ENCODE measurements at places on chromosomes 12 and 14.

DNA sequence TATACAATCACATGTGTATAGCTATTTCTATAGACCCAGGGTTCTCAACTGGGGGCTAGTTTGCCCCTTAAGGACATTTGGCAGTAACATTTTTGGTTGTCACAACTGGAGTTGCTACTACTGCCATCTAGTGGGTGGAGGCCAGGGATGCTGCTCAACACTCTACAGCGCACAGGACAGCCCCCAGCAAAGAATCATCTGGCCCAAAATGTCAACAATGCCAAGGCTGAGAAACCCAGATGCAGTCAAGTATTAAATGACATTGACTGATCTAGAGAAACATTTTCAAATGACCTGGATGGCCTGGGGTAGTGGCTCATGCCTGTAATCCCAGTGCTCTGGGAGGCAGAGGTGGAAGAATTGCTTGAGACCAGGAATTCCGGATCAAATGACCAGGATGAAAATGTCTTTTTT is 5.8 kb downstream of the WSB2 start:
- no peak for DNase-seq

DNA sequence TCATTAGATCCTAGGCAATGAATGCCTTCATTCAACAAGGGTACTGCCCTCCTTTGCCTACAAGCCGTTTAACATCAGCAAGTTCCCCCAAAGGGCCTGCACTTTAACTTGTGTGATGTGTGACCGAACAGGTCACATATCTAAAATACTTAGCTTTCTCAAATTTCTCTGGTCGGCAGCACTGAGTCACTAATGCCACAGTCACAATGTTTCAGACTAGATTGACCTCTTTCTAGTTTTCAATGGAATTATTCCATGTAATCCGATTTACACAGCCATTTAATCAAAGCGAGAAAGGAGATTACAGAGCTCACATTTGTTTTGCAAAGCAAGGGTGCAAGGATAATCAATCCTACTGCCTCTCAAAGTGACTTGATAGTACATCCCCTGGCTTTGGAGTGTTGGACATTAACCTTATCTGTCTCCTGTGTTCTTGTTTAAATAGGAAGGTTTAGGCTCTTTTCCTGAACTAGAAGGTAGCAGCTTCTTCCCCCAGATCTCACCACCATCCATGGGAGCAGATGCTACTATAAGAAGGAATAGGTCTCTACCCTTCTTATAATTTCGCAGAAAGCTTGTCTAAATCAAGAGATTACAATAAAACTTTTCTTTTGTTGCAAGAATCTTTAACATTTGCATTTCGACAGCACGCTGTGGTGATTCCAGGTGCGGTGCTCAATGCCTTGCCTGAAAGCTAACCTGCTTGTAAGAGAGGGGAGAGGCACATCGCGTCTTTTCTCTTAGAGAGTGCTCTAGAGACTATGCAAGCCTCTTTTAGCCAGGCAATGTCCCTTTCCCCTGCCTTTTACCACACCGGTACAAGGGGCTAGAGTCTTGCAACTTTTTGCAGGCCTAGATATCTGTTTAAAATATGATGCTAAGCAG is 1.8 kb downstream of the KITLG start:
- DNase-seq = no peak

- no peak for DNase-seq
These were observed 36.7 kb upstream of the FERMT2 start for GRCh38 chr14:52987514-52987913.

DNA sequence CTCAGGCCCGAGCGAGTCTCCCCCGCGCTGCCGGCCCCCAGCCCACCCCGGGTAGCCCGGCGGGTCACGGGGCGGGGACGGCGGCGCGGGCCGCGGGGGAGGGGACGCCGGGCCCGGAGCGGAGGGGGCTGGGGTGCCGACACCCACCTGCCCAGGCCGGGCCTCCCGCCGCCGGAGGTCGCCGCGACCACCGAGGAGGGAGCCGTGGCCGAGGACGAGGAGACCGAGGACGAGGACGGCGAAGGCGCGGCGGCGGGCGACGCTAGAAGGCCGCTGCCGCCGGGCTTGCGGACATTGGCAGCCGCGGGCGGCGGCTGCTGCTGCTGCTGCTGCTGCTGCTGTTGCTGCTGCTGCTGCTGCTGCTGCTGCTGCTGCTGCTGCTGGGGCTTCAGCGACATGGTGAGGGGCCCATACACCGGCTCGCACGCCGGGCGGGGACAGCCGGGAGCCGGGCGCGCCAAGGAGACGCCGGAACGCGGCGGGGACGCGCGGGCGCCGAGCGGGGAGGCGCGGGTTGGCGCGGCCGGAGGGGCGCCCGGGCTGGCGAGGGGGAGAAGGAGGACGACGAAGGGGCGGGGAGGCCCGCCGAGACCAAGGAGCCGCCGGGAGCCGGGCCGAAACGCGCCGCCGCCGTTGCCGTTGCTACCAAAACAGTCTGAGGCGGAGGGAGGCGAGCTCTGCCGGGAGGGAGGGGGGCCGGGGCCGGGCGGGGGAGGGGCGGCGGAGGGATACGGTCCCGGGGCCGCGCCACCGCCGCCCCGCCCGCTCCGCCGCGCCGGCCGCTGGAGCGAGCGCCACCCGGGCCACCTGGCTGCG is at the start of gene ATXN2:
Gene ATXN2 (minus strand): TSS at position 679 of the 816 bp plus-strand sequence. CDS start 281 bp downstream, at position 398.
- DNase-seq = peak; percentile 77

DNA sequence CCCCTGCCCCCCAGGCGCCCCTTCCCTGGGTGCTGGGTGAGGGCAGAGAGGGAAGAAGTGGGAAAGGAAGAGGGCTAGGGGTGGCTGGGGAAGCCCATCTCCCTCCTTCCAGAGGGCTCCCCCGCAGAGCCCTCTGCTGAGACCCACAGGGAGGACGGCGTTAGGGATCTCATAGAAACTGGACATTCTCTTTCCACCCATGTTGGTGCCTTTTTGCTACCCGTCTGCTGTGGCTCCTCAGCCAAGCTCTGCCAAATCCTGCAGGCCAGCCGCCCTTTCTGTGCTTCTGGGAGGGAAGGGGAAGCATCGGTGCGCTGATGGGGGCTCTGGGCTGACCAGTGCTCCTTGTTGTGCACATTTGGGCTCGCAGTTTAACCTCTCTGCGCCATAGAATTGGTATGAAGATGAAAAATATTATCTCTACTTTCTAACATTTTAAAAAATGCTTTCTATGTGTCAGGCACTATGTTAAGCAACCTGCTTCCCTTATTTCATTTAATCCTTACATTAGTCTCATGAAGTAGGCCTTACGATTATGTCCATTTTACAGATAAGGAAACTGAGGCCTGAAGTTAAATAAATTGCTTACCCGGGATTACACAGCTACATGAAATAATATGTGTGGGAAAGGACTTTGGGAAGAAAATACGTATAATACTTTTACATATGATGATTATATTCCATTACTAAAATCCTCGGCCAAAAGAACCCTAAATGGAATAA is 981 bp downstream of the SLC48A1 start:
- DNase-seq = no peak

GRCh38 chr14:71403656-71404055 is 496.4 kb downstream of the PCNX1 start:
- DNase-seq = no peak

DNA sequence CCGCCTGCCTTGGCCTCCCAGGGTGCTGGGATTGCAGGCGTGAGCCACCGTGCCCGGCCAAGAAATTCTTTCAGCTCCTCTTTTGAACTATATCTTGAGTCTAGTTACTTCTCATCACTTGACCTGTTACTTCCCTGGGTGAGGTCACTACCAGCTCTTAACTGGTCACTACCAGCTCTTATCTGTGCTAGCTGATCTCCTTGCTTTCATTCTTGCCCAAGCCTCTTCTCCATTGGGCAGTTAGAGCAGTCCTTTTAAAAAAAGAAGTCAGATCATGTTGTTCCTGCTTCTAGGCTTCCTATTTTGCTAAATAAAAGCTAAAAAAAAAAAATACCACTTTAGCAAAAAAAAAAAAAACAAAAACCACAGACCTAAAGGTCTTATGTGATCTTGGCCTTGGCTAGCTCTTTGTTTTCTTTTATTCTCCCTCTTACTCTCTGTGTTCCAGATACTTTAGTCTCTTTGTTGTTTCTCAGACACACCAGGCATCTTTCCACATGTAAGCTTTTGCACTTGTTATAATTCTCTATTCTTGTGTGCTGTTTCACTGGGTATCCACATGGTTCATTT is 63.5 kb downstream of the RAD51B start:
- no peak for DNase-seq

DNA sequence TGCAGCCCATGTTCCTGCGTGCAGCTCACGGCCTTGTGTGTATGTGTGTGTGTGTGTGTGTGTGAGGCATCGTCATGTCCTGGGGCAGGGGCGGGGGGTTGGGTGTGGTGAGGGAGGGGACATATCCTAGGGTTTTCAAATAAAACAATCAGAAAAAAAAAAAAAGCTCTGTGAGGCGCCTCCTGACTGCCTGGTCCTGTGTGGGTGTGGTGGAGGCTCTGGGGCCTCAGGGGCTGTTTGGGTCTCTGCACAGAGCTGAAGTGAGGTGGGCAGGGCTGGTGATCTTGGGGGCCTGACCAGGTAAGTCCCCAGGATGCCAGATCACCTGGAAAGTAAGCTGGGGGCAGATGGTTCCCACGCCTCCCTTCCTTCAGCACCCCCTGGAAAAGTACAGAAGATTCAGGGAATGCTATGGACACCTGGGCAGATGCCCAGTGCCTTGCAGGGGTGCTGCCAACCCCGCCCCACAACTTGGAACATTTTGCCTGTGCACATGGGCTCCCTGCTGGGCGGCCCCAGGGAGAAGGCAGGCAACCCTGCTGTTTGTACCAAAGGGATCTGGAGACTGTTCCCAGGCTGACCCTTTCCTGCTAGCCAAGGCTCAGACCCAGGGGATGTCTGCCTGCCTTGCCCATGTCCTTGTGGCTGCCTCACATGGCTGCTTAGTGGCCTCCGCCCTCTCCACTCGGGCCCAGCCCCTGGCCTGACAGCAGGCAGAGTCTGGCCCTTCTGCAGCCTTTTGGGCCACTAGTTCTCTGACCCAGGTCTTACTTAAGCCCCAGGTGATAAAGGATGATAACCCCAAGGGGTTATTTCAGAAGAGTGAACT is 28.8 kb downstream of the CLSTN3 start:
- DNase-seq = no peak

DNA sequence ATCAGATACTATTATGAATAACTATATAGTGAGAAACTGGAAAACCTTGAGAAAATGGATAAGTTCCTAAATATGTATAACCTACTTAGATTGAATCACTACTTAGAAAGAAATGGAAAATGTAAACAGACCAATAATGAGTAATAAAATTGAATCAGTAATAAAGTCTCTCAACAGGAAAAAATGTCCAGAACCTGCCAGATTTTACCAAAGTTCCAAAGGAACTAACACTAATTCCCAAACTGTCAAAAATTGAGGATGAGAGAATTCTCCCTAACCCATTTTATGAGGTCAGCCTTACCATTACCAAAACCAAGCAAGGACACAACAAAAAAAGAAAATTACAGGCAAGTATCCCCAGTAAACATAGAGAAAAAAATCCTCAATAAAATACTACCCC is 272.0 kb downstream of the RPAP3 start:
- DNase-seq = no peak

GRCh38 chr14:92880851-92881250 is 42.1 kb upstream of the CHGA start:
- no peak for DNase-seq

- no peak for DNase-seq
These were observed 709.4 kb upstream of the MDGA2 start for GRCh38 chr14:48384821-48385220.

- no peak for DNase-seq
These were observed 100.9 kb downstream of the NCOR2 start for GRCh38 chr12:124466216-124467128.

GRCh38 chr12:65532764-65533163 is 254.3 kb downstream of the MSRB3 start:
- DNase-seq = no peak

DNA sequence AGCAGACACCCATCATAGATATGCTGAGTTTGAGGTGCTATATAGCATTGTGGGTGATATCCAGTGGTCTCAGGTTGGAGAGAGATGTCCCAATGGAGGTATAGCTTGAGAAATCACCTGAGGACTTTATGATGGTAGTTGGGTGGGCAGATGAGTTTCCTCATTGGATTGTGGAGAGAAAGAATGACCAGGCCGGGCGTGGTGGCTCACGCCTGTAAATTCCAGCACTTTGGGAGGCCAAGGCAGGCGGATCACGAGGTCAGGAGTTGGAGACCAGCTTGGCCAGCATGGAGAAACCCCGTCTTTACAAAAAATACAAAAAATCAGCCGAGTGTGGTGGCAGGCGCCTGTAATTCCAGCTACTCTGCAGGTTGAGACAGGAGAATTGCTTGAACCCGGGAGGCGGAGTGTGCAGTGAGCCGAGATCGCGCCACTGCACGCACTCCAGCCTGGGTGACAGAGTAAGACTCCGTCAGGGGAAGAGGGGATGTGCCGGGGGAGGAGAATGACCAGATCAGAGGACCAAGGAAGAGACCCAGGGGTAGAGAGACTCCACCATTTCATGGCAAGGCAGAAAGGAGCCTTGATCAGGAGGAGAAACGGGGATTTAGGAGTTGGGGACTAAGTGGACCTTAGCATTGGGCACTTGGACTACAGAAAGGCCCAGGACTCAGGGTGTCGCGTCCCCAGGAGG is 757 bp upstream of the PCK2 start:
- no peak for DNase-seq
